Cerebellar nuclear complex (tissue), 1 donor: ENCODE measurements at places on chromosomes 1 and 21.

DNA sequence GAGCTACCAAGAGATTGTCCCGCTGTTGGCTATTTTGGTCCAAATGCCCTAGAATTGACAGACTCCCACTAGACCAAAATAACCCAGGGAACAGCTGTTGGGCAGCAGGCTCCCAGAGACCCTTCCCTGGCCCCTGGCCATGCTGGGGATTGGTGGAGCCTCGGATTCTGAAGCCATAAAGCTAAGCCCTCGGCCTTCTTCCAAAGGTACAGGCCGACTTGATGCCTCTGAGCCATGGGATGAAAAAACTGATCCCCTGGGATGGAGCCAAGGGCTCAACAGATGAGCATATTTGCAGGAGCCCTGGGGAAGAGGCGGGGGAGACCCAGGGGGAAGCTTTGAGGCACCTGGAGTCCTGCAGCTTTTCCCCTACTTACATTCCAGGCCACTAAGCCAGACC, 1.0 kb upstream of the LRRC38 start:
- DNase-seq: no peak

DNA sequence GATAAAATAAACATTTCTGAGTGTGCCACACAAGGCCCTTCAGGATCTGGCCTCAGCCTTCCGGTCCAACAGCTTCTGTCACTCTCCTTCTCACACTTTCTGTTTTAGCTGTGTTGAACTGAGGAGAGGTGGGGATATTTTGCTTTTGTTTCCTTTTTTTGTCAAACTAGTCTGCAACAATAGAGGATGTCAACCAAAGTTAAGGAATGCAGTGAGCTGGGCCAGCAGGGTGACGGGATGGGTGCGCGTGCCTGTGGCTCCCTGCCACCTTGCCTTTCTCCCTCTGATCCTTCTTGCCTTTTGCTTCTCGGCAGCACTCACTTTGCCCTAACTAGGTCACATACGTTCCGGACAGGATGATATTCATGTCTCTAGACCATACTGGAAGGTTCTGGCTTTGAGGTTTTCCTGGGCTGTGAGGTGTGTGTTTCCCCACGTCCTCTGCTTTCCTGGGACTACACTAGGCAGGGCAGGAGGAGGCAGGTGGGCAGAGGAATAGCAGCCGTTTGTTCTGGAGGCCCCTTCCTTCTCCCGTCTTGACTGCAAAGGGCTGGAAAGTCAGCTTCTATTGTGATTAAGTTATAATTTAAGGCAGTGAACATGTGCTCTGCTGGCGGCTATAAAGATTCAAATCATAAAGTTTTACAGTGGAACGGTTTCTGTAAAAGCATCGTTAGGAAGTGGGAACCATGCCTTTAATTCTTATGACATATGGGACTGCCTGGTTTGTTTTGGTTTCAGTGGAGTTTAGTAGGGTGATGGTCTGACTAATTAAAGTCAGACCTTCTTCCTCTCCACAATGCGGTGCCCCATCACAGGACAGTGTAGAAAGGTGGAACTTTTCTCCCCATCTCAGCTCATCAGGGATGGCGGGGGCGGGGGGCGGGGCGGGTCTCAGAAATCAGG, 67.8 kb downstream of the RNF220 start:
- no peak for DNase-seq

DNA sequence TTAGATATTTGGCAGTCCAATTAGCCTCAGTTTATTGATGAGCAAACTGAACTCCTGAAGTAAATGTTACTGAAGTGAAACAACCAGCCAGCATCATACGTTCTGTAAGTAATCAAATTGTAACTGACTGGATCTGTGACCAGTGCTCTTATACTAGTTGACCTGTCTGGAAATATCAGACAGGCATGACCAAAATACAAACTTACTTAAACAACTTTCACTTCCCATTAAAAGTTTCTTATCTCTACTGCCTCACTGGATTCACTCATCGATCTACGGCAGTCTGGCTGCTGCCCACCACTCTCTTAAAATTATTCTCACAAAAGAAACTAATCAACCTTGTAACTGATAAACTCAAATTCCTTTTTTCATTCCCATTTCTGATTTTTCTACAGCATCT, 56.4 kb downstream of the WDR3 start:
- no peak for DNase-seq

DNA sequence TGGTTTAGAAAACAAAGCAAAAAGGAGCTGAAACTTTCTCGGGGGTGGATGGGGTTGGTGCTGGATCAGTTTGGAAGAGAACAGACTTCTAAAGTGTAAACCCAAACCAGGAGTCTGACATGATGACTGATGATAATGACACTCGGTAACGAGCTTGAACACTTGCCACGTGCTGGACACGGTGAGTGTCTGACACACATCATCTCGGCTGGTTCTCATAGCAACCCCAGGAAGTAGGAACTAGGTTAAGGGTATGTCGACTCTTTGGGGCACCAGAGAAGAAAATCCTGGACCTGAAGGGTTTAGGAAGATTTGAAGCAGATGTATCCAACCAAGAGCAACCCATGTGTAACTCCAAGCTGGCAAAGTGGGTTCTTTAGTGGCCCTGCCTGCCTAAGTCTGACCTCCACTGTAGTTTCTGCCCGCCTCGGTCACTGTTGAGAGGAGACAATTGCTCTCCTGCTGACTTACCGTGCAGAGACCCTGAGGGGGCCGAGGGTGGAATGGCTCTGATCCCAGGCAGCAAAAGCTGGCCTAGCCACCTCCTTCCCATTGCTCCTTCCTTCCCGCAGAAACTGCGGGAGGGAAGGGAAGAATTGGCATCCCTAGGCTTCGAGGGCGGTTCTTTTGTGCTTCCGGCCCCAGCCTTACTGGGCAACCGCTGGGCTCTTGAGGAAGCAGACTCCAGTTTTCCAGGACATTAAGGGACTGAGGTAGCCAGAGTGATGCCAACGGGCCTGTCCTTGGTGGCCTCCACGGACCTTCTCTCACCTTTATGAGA, 156.0 kb downstream of the TOMM20 start:
- DNase-seq: no peak

- DNase-seq: no peak
These were observed 239.7 kb upstream of the PLD5 start for GRCh38 chr1:242764161-242764560.

GRCh38 chr1:236516929-236517704, 6.7 kb upstream of the LGALS8 start:
- DNase-seq: no peak

GRCh38 chr1:11736746-11737639, 1.1 kb downstream of the AGTRAP start:
- DNase-seq: no peak

GRCh38 chr1:234617131-234617985, 7.4 kb upstream of the IRF2BP2 start:
- DNase-seq: no peak

GRCh38 chr1:47756411-47756810, 240.8 kb downstream of the TRABD2B start:
- DNase-seq: no peak

DNA sequence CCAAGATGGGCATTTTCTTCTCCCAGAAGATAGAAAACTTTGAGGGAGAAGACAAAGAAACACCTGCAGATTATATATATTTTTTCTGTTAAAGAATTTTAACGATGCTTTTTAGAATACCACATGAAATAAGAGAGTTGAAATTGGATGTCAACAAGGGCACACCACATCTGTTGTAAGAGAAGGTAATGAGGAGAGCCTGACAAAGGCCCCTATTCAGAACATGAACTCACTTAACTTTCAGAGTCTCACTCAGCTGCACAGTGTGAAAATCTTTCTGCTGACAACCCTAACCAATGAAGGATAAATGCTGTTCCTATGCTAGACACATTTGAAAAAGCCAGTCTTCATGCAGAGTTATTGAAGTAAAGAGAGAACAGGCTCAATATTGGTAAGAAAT, 7.3 kb downstream of the KRTAP22-2 start:
- DNase-seq: no peak

- no peak for DNase-seq
These were observed 28.2 kb downstream of the SLC2A1 start for GRCh38 chr1:42930178-42931107.

DNA sequence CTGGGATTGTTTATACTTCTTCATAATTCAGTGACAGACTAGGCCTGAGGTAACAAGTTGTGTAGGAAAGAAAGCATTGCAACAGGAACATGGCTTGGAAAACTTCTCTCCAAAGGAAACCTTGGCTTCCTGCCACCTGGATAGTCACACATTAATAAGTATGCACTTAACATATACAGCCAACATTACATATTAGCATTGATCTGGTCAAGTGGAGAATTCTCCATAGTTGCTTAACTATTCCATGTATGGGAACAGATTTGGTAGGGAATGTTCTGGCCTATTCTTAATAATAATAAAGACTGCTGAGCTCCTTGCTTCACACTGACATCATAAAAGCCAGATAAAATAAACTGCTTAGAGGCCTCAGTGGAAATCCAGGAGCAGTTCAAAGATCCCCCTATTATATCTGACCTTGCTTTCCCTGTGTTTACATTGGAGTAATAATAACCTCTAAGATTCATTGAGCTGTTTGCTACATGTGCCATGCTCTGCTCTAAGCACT, 27.2 kb upstream of the NFIA start:
- no peak for DNase-seq

GRCh38 chr1:222285526-222285925, 262.4 kb downstream of the HHIPL2 start:
- no peak for DNase-seq

GRCh38 chr1:102875756-102876155, 232.6 kb downstream of the COL11A1 start:
- no peak for DNase-seq

GRCh38 chr1:27148591-27148990, 6.3 kb downstream of the SLC9A1 start:
- DNase-seq: no peak
